ENCODE measurements at places on chromosomes 1 and 21.

GRCh38 chr1:154845174-154845573, 24.9 kb downstream of the KCNN3 start:
- DNase-seq = no peak

- DNase-seq = no peak
Measured at GRCh38 chr1:165217958-165218357, 138.6 kb downstream of the LMX1A start.

DNA sequence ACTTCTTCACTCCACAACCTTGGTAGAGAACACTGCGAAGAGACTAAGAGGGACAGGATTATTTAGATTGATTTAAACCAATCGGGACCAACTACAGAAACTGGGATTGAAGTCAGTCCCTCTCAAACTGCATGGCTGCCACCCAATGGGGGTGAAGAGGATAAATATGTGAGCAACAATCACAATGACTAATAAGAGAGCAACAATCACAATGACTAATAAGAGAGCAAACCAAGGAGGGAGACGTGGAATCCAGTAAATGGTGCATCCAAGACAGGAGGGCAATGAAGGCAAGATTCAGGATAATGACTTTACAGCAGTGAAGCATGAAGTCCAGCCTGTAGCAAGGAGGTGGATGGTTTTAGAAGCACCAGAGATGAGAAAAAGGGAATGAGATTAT, 322.8 kb downstream of the TTLL7 start:
- DNase-seq = no peak

DNA sequence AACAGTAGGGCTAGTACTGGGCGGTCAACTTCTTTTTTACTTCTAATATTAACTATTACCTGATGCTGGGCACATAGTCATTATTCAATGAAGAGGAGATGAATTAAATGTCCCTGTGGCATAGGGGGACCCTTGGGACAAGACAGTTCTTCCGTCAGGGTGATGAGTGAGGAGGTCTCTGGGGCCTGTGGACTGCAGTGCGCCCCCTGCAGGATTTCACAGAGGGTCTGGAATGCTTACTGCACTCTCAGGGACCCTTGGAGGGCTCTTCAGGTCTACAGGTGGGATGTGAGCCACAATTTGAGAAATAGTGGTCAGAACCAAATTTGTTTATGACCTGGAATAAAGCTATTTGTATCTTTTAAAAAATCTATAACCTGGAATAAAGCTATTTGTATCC, 149.4 kb downstream of the FAM78B start:
- DNase-seq = no peak

- DNase-seq = no peak
Measured at GRCh38 chr1:203632941-203633340, 6.3 kb downstream of the ATP2B4 start.

GRCh38 chr1:240538776-240539430, 73.1 kb downstream of the GREM2 start:
- no peak for DNase-seq

- DNase-seq = no peak
Measured at GRCh38 chr1:245121523-245121922, 33.3 kb upstream of the KIF26B start.

DNA sequence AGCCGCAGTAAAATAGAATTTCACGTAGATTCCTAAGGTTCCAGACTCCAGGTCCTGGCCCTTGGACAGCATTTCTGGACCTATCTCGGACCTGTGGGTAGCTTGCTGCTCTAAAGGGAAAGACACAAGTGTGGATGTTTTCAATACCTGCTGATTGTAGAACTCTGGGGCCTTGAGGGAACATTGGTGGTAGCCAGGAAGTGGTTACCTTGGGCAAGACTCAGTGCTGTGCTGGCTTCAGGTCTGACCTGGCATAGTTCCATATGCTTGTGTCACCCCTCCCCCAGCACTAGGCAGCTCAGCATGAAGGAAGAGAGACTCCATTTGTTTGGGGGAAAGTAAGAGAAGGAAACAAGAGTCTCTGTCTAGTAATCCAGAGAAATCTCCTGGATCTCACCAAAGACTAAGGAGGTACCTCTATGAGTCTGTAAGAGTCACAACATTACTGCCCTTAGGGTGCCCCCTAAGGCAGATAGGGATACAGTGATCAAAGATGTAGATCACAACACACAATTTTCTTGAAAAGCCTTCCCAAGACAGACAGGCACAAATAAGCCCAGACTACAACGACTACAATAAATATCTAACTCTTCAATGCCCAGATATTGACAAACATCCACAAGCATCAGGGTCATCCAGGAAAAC, 398.8 kb downstream of the TGFB2 start:
- DNase-seq = no peak

DNA sequence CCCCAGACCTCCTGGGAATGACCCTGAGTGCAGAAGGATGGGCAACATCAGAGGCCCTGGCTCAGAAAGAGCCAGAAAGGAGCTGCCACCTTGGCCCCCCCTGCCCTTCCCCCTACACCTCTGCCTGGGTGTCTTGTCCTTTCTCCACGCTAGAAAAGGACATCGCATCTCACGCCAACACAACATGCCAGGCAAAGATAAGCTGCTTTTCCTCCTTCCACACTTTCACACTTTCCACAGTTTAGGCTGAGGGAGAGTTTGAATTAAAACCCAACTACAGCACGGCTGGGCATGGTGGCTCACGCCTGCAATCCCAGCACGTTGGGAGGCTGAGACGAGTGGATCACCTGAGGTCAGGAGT, 109.5 kb downstream of the SPSB1 start:
- DNase-seq = no peak

DNA sequence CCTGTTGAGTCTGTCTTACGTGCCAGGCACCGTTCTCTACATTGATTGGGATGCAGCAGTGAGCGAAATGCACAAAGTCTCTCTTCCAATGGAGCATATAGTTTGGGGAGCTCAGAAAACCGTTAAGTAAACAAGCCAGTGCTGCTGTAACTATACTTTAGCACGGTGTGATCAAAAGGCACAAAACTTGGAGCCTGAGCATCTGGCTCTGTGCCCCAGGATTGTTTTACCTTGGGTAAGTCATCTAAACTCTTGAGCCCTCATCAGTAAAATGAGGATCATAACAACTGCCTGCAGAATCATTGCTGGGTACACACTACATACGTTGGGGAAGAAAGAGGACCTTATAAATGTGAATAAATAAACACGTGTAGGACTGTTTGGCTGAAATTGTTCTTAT, 1.8 kb downstream of the HHIPL2 start:
- DNase-seq = no peak

DNA sequence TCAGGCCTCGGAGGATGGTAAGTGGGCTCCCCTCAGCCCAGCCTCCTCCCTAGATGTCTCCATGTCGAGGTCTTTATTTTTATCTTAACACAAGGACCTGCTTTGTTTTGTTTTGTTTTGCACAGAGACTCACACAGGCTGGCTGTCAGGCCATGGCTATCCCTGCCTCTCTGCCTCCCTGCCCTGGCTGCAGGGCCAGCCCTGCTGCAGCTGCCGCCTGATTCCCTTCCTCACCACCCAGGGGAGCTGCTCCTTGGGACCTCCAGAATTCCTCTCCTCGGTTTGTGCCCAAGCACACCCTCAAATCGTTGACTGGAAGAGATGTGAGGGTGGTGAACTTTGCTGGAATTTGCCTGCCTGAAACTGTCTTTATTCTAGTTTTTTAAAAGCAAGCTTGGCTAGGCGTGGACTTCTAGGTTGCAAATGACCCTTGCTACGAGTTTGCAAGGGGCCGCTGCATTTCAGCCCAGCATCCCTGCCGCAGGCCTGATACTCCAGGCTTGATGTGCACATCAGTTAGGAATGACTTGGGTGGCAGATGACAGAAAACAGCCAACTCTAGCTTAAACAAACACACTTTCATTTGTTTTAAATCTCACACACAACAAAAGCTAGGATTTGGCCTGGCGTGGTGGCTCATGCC, 37.1 kb downstream of the WNT9A start:
- no peak for DNase-seq

- DNase-seq = no peak
Measured at GRCh38 chr1:24425441-24425840, 9.8 kb downstream of the NIPAL3 start.

GRCh38 chr1:96361961-96362360, 359.6 kb upstream of the PTBP2 start:
- no peak for DNase-seq

DNA sequence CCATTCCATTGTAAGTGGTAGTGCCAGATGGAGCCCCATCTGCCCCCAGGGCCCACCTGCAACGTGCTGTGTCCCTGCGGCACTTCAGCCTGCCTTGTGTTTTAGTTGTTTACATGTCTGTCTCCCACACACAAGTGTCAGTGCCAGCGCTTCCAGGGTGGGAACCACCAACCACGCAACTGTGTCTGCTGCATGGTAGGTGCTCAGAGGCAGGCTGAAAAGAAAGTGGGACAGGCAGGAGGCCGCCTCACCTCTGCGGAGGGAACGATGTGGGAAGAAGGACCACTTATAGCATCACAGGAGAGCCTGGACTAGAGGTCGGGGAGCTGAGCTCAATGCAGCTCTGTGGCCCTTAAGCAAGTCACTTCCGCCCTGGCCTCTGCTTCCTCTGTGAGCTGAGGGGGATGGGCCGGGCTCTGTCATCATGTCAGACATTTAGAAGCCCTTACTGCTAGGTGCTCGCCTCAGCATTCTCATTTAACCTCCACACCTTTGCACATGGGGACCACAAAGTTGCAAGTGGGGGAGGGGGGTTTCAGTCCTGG, 17.9 kb downstream of the SLC9A1 start:
- DNase-seq = peak; percentile 66

GRCh38 chr1:244112041-244112440, 61.0 kb downstream of the ZBTB18 start:
- DNase-seq = no peak

DNA sequence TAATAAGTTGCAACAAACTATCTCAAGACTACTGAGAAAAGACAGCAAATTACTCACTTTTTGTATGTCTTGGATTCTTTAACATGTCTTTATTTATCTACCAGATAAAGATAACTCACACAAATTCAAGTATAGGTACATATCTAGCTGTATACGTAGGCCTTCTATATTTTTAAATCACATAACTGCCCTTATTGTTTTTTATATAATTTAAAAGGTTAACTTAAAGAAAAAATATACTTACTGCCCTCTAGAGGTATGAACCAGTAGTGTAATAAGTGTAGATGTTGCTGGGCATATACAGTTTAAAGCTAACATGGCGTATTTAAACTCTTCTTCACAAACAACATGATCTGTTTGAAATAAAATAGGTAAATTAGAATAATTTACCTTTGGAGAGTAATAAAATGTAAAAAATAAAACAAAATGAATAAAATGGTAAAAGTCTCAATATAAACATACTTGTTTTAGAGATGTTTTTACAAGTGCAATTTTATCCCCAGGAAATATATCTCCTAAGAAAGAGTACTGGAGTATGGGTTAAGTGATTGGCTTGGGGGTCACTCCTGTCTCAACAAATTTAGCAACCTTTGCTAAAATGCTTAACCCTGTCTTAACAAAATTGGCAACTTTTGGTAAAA, 235.2 kb downstream of the KCNT2 start:
- DNase-seq = no peak

GRCh38 chr1:65001231-65001792, 35.0 kb upstream of the JAK1 start:
- DNase-seq = peak; percentile 74

DNA sequence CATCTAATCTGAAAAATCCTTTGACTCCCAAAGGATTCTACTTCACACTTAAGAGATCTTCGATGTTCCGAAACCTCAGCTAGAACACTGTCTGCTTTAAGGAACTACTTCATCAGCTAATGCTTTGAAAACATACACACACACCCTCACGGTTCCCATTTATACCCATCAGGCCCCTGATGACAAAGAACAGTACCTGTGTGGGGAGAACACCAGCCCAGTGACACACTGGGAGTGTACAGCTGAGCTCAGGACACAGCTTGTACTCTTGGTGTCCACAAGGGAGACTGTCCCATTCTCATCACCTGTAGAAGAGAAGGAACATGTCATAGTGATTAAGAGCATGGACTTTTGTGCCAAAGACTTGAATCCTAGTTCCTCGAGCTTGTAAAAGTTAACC, 6.6 kb downstream of the WDR77 start:
- DNase-seq = no peak

DNA sequence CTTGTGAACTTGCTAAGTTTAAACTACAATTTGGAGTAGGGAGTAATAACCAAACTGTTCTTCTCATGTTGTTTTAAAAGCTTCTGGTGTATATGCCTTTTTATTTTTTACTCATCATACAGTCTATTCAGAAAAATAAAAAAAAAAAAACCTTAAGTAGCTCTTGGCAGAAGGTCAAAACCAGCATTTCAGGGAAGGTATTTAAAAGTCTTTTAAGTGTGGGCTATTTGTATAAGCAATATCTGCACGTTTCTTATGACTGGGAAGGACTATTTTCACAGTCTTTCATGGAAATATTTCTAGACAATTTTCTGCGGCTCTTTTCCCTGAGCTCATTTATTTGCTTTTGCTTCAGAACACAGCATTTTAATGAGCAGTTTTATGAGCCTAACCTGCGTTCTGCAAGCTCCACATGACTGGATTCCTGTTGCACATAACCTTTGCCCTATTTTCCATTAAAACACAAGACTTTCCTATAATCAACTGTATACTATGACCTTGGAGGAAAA, 60.9 kb upstream of the C1orf105 start:
- no peak for DNase-seq

DNA sequence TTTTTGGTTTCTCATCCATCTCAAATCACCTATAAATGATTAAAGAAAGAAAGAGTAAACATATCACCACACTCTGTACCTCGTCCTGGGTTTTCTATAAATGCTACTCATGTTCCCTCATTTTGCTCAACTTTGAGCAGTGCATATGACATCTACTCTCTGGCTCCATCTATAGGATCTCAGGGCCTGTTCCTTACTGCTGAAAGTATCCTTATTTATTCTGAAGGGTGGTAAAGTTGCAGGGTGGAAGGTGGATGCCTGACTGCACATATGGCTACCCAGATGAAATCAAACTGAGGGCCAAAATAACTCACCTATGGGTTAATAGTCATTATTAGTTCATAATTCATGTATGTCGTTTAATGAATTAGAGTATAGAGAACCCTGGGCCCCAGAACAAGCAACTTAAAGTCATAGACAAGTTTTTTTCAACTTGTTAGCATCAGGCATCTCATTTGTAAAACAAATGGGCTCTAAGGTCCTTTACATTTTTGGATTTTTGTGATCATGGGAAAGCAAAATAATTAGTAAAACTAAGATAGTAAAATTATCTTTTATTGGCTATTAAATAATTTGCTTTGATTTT, 46.5 kb downstream of the NCF2 start:
- DNase-seq = no peak
